ENCODE measurements at places on chromosomes 3 and 15.

GRCh38 chr3:18649666-18650363 is 224.7 kb upstream of the SATB1 start:
- DNase-seq, result no peak

GRCh38 chr3:42906848-42907183 is 874 bp downstream of the ZNF662 start:
- DNase-seq, result no peak

GRCh38 chr3:146425341-146425740 is 44.0 kb downstream of the PLSCR2 start:
- DNase-seq, result no peak

DNA sequence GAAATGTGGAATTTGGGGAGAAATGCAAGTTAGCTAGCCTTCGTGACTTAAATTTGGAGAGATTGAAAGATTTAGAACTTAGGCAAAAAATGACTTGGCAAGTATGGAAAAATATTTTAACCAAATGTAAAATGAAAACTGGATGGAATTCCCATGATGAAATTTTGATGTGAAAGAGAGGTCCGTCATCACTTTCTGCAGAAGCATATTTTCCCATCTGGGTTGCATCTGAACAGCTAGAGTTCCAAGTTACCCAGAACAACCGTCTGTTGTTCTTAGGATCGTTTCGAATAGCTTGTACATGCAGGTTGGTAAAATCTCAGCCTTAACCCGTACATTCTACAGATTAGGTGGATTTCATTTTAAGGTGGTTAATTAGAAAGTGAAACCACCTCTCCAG is 136.3 kb downstream of the GHSR start:
- no peak for DNase-seq

DNA sequence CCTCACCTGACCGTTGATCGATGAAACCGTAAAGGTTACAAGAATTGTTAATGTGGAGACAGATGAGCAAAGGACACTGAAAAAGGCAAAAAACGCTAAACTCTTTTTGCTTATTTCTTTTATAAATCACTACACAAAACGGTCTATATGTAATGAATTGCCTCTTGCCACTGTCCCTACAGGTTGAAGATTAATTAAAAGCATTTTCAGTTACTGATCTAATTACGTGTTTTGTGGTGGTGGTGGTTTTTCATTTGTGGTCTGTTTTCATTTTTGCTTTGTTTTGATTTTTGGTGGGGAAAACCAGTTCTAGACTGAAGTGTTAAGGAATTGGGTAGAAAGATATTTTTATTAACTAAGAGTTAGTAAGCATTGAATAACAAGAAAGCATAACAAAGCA is 299.2 kb upstream of the LRRN1 start:
- DNase-seq, result no peak

DNA sequence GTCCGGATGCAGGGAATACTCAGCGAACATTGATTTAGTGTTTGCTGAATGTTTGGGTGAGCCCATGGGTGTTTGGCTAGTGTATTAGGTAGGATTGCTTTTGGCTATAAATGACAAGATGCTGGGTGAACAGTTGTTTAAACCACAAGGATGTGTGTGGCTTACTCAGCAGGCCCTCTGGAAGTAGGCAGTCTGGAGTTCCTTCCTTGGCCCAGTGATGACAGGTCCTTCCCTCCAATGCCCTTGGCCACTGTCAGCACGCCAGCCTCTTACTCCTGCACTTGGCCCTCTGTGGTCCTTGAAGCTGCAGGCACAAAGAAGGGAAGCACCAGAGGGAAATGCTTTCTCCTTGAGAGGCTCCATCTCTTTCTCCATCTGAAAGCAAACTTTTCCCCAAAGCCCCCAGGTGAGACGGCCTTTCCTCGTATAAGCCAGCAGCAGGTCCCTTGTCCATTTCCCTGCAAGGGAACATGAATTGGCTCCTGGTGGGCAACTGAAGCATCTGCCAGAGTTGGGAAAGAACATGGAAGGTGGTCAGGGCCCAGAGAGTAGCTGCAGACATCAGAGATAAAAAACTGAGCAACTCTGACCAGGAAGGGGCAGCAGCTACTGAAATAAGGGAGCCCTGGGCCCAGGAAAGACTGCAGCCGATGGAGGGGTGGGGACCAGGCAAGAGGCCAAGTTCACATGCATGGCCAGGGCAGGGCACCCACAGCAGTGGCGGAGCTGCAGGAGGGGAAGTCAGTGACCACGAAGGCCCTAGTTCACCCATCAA is 105.0 kb downstream of the TPRA1 start:
- no peak for DNase-seq

GRCh38 chr3:171404376-171404967 is 55.7 kb downstream of the TNIK start:
- DNase-seq, result no peak

DNA sequence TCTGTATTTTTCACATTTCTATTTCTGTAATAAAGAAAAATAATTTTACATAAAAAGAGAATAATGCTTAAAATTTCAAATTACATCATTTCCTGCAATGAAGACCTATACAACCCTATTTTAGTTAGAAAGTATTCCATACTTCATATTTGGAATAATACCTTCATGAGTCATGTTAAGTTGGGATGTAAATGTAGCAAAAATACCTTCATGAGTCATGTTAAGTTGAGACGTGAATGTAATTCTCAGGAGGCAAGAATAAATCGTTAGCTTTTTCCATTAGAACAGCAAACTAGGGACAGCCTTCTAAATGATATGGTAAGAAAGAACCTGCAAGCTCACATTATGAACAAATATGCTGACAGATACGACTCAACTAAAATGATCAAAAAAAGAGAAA is 91.9 kb downstream of the NAALADL2 start:
- no peak for DNase-seq

- DNase-seq, result no peak
Observed at GRCh38 chr3:193130576-193130975, 110.4 kb upstream of the PLAAT1 start.

DNA sequence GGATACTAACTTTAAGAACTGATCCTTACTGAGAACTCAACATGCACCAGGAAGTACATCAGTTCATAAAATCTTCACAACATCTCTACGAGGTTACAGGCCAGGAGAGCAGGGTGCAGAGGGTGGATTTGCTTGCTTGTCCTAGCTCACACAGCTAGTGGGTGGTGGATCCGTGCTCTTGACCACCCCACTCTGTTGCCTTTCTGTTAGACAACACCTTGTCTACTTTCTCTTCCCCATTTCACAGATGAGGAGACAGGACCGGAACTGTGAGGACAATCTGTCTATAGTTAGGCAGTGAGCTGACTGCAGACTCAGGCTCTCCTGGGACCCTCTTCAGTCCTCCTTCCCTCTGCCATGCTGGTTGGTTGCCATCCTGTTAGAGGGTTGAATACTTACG is 221.7 kb upstream of the TLE3 start:
- DNase-seq, result no peak

GRCh38 chr15:86275361-86275760 is 195.7 kb downstream of the AGBL1 start:
- no peak for DNase-seq

DNA sequence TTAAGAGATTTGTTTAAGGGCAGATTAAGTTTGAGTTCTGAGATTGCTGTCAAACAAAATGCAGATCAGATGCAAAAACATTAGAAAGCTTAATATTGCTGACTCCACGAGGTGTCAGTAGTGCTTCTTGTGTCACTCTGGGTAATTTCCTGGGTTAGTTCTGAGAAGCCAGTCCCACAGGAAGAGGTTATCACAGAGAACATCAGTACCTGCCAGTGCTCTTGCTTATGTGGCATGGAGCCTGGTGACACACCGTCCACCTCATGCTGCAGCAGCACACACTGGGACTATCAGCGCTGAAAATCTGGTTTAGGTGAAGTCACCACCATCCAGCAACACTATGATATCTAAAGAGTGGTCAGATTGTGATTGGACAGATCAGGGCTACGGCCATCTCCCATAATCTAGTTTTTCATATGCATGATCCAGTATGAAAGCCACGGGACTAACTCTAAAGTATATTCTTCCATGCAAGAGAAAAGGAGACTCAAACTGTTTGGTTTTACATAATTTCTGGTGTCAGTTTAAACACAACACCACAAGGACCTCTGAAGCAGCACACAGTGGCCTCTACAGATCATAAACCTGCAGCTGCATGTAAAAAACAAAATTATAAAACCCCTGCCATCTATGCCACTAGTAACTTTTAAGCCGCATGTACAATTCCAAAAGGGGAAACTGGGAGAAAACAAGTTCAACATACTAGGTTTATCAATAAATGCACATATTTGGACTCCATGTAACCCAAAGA is 36.1 kb upstream of the MYO5C start:
- DNase-seq, result peak; percentile 54

- DNase-seq, result no peak
Observed at GRCh38 chr3:125515421-125515820, 4.6 kb downstream of the SNX4 start.

DNA sequence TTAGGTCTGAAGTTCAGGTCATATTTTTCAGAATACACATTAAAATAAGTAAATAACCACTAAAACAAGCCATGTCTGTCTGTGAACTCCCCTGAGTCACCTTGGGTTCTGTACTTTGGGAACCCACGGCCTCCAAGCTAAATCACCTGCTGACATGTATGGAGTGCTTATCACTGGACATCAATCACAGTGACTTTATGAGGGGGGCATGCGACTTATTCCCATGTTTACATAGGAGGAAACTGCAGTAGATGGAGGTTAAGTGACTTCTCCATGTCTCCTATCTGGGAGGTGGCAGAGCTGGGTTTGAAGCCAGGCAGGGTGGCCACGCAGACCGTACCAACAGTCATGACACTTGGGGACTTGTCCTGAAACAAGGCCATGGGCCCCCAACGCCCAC is 8.1 kb downstream of the ITIH4 start:
- no peak for DNase-seq

- DNase-seq, result no peak
Observed at GRCh38 chr3:140580746-140581145, 97.1 kb upstream of the TRIM42 start.

DNA sequence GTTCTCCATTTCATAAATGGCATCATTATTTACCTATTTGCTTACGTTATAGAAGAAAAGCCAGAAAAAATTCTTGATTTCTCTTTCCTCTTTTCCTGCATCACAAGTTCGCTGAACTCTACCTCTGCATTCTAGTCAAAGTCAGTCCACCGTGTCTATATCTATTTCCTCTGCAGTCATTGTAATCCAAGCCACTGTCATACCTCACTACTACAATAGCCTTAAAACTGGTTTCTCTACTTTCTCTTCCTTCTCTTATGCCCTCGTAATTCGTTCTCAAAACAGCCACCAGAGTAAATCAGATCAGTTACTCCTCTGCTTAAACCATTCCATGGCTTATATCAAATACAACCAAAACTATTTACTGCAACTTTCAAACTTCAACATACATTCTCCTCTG is 13.4 kb upstream of the FAM81A start:
- no peak for DNase-seq

GRCh38 chr3:4174791-4175190 is 128.4 kb upstream of the SETMAR start:
- DNase-seq, result no peak

- DNase-seq, result peak; percentile 3
Observed at GRCh38 chr3:109098079-109098644, 19.8 kb downstream of the MORC1 start.

DNA sequence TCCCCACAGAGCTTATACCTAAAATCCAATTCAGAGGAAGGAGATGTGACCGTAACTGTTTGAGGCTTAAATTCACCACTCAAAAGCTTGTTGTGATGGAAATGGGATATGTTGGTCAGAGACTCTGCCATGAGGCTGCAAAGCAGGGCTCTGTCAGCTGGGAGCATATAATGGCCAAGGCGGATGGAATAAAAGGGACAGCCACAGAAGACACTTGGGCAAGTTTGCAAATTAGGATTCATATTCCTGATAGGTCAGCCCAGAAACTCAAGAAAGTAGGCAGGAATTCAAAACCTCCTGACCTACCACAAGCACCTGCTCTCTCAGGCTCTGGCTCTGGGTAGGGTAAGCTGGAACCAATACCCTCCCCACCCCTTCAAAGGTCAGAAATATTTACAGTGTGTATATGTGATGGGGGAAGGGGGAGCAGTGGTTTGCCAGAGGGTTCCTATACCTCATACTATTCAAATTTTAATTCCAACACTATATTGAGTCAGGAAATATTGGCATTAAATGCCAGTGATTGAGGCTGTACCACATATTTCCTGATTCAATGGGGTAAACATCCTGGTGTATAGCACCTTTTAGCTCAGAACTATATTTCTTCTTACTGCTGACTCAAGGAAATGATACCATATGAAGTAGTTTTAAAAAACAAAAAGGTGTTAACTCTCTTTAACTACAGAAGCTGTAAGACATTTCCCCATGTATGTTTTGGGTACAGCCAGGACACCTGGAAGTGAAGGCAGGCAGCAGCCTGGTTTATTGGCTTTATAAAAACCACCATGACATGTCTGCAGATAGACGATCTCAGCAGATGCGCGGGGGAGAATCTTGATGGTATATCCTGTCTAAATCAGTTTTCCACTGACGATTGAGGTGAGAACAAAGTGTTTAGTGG is 19.2 kb downstream of the FYCO1 start:
- DNase-seq, result no peak

DNA sequence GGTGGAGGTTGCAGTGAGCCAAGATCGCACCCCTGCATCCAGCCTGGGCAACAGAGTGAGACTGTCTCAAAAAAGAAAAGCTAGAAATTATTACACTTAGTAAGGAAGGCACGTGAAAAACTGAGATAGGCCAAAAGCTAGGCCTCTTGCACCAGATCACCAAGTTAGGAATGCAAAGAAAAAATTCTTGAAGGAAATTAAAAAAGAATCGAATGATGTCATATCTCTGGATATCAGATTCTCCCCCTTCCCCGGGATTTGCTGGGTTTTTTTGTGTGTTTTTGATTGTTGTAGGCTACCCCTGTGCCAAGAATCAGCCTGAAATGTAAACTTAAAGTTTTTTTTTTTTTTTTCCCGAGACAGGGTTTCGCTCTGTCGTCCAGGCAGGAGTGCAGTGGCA is 17.4 kb downstream of the PTPN23 start:
- DNase-seq, result no peak

DNA sequence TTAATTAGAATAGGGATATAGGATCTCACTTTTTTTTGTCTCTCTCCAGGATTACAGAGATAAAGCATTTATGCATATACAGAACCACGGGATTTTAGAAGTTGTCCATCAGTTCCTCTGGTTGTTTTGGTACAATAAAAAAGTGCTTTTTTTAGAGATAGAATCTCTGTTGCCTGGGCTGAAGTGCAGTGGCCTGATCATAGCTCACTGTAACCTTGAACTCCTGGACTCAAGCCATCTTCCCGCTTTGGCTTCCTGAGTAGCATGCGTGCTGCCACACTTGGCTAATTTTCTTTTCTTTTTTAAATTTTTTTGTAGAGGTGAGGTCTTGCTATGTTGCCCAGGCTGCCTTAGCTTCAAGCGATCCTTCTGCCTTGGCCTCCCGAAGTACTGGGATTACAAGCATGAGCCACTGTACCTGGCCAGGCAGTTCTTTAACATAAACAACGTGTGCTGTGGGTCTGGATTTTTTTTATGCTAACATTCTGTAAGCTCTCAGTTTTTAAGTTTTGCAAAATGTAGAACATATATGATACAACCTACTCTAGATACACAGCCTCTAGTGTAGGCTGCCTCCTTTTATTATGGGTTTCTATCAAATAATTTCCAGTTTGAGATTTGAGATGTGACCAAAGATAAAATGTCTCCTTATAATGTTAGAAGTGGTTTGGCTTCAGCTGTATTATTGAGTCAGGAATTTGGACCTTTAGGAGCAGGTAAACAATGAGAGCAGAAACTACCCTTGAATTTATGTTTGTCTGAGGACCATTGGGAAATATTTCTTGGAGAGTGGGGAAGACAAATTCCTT is 57.4 kb upstream of the ULK4 start:
- no peak for DNase-seq
